Activated CD4-positive, alpha-beta T cell treated with anti-CD3 and anti-CD28 coated beads for 4 hours (primary cell): ENCODE measurements at places on chromosomes 7 and 10.

DNA sequence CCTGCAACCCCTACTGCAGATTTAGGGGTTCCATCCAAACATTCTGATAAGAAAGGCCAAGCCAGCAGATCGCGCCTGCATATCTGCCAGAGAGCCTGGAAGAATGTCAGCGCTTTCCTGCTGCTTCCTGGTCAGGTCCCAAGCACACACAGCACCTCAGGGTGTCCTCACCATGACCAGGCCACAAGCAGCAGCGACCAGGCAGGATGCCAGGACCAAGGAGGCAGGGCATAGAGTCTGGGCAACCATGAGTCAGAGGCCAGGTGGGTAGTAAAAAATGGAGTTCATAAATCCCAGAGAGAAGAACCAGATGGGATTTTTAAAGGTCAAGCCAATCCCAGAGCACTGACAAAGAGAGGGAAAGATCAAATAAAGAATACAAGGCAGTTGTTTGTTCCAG lies 5.5 kb upstream of the FAM131B start:
- DNase-seq = no peak

DNA sequence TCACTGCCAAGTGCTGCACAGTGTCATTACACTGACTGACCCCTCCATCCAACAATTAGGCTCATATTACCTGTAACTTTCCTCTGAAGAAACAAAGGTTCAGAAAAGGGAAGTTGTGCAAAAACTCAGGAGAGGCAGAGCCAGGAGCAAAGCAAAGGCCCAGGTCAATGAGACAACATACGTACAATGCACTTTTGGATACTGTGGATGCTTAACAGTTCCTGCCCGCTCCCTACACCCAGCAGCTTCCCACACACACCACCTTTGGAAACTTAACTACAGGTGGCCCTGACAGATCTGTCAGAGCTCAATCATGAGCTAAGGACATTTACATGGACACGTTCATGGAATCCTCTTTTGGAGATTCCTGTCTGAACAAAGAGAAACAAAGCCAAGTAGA lies 515.9 kb downstream of the GRID1 start:
- no peak for DNase-seq

DNA sequence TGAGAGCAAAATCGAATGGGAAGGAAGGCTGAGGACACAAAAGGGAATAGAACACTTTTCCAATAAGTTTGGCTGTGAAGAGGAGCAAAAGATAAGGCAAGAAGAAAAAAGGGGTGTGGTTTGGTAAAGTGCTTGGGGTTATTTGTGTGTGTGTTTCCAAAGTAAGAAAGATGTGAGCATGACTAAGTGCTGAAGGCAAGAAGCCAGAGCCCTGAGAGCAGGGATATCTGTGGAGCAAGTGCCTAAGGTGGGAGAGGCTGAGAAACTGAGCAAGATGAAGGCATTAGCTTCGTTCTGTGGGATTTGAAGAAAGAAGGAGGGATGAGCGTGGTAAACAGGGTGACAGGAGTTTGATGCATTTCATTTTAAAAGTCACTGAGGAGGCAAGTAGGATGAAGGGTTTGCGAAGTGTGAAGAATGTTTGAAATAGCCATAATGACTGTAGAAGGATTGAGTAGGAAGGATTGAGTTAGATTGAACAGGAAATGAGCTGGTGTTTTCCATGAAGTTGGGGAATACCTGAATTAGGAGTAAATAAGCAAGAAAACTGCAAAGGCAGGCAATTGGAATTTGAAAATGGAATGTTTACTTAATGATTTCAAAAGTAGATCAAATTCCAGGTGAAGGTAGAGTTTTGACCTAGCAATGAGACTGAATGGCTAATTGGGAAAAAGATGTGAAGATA lies 19.9 kb upstream of the SP4 start:
- no peak for DNase-seq

GRCh38 chr7:64581926-64582894 lies 19.3 kb upstream of the ZNF680 start:
- no peak for DNase-seq

DNA sequence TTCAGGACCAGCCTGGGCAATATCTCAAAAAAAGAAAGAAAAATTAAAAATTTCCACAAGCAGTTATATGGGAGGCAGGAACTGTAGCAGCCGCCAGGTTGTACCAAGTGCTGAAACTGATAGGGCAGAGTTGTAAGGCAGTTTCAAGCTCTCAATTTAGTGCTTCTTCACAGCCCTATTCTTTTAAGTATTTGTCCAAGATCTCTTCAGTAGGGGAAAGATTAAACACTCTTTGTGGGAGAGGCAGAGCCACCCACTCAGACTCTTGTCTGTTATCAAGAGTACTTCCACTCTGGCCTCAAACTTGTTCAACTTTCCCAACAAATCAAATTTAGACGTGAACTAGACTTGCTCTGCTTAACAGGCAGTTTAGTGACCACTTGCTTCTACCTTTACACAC lies 228.7 kb downstream of the REEP3 start:
- DNase-seq = no peak
